ENCODE measurements at places on chromosomes 13 and 19.

DNA sequence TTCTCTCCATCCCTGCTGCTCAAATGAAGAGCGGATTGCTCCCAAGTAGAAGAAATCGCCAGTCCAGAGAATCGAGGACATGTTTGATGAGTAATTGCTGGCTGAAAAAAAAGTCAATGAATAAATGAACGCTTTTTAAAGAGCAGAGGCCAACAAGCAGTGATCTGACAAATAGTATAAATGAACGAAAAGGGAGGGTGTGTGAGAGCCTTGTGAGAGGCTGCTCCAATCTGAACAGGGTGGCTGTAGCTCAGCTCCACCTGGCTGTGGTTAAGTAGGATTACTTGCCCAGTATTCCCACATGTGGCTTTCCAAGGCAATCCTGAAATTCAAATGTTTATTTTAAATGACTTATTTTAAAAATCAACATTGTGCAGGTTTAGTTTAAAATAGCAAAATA lies 117.1 kb downstream of the TSHZ3 start:
- DNase-seq, result no peak

- DNase-seq, result no peak
Observed at GRCh38 chr13:66314911-66315310, 915.2 kb downstream of the PCDH9 start.

- peak; percentile 69 for DNase-seq
Observed at GRCh38 chr13:41006978-41007743, 12.0 kb downstream of the ELF1 start.

DNA sequence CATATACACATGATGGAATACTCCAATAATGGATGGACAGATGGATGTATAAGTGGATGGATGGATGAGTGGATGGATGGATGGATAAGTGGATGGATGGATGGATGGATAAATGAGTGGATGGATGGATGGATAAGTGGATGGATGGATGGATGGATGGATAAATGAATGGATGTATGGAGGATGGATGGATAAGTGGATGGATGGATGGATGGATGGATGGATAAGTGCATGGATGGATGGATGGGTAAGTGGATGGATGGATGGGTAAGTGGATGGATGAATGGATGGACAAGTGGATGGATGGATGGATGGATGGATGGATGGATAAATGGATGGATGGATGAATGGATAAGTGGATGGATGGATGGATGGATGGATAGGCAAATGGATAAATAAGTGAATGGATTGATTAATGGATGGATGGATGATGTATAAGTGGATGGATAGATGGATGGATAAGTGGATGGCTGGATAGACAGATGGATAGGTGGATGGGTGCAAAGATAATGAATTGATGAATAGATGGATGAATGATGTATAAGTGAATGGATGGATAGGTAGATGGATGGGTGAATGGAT lies 8.4 kb upstream of the COMP start:
- DNase-seq, result no peak

DNA sequence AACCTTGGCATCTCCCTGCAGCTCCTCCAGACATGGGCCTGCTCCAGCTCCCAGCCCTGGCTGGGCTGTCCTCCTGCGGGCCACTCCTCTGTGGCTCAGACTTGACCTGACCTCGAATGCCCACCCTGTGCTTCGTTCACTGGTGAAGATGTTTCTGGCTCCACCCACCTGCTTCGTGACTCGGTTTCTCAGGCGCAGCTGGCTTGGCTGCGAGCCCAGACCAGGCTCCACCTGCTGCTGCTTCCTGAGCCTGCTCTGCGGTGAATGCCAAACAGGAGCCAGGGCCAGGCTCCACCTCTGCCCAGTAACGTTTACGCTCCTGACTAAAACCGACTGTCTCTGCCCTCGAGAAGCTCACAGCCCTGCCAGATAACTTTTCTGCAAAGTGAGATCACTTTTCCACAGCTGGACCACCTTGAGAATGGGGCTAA lies 8.9 kb upstream of the RSPH6A start:
- DNase-seq, result no peak

GRCh38 chr19:621819-622218 lies 11.5 kb downstream of the POLRMT start:
- DNase-seq, result no peak

DNA sequence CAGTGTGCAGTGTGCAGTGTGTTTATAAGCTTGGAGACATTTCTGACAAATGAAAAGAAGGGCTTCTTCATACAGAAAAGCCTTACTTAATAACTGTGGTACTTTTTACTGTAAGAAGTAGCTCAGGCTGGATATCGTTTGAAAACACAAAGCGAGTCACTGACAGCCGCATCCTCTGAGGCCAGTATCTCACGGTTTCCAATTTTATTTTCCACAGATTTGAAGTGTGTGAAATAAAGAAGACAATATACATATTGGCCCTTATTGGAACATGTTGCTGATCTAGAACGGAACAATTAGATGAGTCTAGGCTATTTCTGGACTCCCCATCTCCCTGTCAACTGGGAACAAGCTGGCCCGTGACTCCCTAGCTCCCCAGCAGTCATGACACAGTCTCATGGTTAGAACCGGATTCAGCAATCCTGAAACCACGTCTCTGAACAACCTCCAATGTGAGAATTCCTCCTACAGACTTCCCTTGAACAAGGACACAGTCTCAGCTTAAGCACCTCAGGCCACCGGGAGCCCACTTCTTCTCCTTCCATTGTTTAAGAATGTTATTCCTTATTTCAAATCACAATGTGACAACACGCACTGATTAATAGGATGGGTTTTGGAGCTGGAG lies 484.5 kb downstream of the COG6 start:
- DNase-seq, result no peak

- no peak for DNase-seq
Observed at GRCh38 chr19:1947651-1948209, 6.8 kb downstream of the CSNK1G2 start.

- DNase-seq, result no peak
Observed at GRCh38 chr19:17739121-17739875, 12.0 kb upstream of the FCHO1 start.

DNA sequence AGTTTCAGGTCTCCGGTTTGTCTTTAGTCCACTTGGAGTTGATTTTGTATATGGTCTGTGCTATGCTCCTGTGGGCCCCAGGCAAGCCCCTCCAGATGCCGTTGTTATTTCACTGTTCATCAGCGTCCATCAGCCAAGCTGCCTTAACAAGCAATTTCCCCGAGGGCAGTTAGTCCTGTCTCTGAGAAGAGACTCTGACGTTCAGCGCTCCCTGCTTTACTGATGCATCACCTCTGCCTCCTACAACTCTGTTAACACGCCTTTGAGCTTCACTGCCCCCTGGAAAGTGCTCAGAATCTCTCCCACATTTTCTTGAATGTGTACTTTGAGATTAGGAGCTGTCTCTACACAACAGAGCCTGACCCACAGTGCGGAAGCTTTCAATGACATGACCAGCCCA lies 41.8 kb upstream of the UBAC2 start:
- no peak for DNase-seq

DNA sequence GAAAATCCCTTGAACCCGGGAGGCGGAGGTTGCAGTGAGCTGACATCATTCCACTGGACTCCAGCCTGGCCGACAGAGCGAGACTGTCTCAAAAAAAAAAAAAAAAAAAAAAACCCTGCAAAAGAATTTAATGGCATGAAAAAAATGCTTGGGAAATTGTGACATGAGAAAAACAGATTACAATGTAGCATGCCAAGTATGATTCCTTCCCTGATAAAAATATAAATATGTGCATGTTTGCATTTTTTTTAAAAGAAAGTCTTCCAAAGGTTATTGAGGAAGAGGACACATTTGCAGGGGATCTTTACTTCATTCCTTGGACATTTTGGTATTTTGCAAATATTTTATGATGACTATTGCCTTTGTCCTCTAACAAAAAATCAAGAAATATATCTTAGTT lies 14.5 kb upstream of the ZBTB32 start:
- no peak for DNase-seq

- DNase-seq, result no peak
Observed at GRCh38 chr13:68345963-68346531, 1115.9 kb upstream of the PCDH9 start.

DNA sequence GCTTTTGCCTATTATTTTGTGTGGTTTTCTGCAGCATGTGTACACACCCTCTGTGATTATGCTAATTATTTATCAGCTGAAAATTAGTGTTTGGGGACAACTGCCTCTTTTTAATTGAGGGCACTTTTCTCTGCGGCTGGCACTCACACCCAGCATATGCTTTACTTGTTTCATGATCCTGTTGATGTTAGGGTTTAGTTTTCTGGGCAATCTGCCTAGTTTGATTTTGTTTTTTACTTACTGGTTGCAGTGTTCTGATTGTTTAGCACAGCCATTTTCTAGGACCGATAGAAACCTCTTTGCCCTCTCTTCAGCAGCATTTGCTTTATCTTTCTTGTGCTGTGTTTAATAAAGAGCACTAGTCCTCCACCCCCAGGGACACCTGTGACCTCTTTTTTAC lies 161.6 kb downstream of the PAN3 start:
- DNase-seq, result no peak

DNA sequence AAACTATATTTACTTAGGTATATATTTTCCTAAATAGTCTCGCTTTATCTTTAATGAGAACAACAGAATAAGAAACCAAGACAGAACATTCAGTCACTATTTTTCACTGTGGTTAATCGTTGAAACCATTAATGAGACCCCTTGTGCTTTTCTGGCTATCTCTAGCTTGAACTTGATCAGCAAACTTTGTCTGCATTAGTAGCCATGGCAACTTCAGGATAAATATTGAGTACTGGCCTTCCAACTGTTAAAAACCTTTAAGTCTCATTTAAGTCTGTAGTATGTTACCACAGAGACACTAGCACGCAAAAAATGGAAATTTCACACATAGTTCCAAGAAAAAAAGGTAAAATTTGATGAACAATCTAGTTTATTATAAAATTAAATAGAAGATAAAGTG lies 946.0 kb downstream of the SLITRK5 start:
- no peak for DNase-seq

DNA sequence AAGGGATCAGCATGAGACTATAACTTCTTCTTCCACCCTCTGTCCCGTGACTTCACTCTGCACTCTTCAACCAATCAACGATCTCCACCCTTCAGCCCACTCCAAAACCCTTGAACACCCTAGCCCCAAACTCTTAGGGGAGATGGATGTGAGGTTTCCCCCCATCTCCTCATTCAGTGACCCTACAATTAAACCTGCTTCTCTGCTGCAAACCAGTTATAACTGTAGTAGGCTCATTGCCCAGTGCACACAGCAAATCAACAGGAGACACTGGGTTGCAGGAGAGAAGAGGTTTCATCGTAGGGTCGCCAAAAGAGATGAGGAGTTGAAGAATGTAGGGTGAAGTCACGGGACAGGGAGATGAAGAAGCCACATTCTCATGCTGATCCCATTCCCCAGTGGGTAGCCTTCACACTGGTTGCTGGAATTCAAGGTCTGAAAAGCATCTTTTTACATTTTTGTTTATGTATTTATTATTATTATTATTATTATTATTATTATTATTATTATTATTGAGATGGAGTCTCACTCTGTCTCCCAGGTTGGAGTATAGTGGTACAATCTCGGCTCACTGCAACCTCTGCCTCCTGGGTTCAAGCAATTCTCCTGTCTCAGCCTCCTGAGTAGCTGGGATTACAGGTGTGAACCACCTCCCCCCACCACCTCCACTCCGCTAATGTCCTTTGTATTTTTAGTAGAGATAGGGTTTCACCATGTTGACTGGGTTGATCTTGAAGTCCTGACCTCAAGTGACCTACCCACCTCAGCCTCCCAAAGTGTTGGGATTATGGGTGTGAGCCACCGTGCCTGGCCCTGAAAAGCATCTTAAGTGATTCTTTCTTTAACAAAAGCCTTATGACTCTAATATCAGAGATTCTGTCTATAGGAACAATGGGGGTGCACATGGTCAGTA lies 5.8 kb upstream of the CYP2S1 start:
- no peak for DNase-seq

GRCh38 chr19:33613620-33614000 lies 8.1 kb upstream of the CHST8 start:
- DNase-seq, result no peak

DNA sequence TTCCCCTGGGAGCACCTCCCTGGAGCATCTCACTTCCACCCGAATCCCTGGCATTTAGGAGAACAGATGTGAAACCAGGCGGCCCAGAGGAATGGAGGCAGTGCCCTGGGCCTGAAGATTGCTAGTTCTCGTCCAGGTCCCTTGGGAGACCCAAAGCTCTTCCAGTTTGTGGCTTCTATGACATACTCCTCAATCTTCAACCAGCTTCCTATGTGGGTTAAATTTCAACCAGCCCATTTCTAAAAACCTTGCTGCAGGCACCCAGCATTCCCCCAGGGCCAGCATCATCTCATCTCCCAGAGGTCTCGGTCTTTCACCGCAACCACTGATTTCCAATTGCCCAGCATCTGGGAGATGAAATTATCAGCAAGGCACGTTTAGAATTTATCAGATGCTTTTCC lies 46.0 kb upstream of the STK24 start:
- no peak for DNase-seq

DNA sequence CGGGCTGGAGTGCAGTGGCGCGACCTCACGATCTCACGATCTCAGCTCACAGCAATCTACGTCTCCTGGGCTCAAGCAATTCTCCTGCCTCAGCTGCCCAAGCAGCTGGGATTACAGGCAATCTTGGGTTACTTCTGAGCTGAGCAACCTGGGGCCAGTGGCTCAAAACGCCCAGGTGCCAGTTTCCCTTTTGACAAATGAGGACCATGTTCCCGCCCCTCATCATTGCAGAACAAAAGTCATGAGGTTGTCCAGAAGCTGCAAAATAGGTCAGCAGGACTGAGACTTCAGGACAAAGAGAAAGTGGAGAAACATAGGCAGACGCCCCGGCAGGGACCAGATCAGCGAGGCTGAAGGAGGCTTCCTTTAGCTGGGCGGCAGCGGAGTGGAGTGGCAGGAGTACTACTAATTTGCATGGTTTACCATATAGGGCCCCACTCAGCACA lies 3.3 kb upstream of the ADGRE5 start:
- no peak for DNase-seq

- no peak for DNase-seq
Observed at GRCh38 chr19:2239173-2239572, 2.5 kb downstream of the SF3A2 start.

- DNase-seq, result no peak
Observed at GRCh38 chr19:4694211-4694987, 24.3 kb upstream of the MYDGF start.

GRCh38 chr13:113411216-113412023 lies 41.9 kb downstream of the ADPRHL1 start:
- no peak for DNase-seq

GRCh38 chr13:19169496-19169895 lies 12.1 kb downstream of the TUBA3C start:
- DNase-seq, result no peak

GRCh38 chr13:99393791-99394735 lies 86.9 kb upstream of the GPR183 start:
- no peak for DNase-seq
